Activated CD4-positive, alpha-beta T cell treated with anti-CD3 and anti-CD28 coated beads for 24 hours (primary cell): ENCODE measurements at places on chromosomes 13 and 19.

GRCh38 chr19:46453661-46454060, 17.7 kb downstream of the PNMA8A start:
- DNase-seq = no peak

DNA sequence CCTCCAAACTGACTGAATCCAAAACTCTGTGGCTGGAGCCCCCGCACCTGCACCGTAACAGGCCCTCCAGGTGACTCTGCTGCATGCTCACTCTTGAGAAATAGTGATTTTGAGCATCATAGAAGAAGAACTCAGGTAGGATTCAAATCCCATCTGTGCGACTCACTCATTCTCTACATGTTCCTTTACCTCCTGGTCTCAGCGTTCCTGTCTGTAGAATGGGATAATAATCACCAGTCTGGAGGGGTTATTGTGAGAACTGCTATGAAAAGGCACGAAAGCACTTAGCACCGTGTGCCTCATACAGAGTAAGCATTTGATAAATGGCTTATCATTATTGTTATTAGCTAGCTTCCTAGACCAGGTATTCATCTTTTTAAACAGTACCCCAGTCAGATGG, 36.5 kb upstream of the NPAS1 start:
- DNase-seq = no peak

GRCh38 chr13:22662771-22663170, 518.0 kb upstream of the SGCG start:
- no peak for DNase-seq

DNA sequence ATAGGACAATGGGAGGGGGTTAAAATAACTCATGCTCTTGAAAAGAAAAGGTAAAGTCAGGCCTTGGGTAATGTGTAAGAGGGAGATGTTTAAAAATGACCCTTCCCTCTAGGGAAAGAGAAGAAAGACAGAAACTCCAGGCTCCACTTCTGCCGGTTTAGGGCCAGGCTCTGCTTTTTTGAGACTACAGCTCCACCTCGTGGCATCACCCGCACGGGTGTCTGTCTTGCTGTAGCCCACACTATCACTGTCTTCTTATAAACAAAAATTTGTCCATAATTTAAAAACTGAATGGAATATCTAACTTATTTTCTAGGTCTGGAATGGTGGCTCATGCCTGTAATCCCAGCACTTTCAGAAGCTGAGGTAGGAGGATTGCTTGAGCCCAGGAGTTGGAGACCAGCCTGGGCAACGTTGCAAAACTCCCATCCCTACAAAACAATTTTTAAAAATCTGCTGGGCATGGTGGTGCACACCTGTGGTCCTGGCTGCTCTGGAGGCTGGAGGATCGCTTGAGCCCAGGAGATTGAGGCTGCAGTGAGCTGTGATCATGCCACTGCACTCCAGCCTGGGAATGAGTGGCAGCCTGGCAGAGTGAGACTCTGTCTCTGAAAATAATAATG, 65.1 kb upstream of the GTF3A start:
- peak; percentile 46 for DNase-seq

DNA sequence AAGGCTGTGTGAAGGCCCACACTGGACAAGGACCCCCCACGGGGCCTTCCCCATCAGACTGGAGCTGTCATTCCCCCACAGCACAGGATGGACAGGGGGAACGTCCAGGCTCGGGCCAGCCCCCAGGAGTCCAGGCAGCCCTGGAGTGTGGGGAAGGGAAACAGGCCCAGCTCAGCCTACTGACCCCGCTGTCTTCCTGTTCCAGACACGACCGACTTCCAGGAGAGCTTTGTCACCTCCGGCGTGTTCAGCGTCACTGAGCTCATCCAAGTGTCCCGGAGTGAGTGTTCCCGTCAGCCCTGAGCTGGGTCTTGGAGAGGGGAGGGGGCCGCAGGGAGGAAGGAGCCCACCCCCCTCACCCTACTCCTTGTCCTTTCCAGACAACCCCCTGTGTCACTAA, 47.0 kb downstream of the SMIM24 start:
- no peak for DNase-seq
